ENCODE measurements at places on chromosomes 3 and 15.
A peak's percentile ranks its signal among the peaks of the same experiment; 100 is the strongest.

DNA sequence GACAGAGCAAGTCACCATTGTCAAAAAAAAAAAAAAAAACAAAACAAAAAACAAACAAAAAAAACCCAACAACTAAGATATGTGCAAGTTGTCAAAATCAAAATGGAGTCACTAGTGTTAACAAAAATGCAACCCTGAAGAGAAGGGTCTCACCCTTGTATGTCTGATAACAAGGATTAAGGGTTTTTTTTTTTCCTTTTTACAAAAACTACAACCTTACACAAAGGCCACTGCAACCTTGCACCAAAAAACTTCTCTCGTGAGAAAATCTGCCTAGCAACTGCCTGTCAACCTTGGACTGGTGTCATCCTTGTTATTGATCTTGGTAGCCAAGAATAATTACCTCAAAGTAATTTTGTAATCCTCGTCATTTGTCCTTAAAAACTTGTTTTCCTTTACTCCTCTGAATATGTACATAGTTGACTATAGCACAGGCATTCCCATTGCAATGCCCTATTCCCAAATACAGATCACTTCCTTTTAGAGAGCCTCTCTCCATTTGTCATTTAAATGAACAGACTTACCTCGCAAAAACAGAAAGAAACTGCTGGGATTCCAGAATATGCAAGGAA is 24.0 kb downstream of the TFRC start:
- DNase-seq, result no peak

GRCh38 chr3:23800731-23801130 is 5.0 kb upstream of the UBE2E1 start:
- DNase-seq, result no peak

DNA sequence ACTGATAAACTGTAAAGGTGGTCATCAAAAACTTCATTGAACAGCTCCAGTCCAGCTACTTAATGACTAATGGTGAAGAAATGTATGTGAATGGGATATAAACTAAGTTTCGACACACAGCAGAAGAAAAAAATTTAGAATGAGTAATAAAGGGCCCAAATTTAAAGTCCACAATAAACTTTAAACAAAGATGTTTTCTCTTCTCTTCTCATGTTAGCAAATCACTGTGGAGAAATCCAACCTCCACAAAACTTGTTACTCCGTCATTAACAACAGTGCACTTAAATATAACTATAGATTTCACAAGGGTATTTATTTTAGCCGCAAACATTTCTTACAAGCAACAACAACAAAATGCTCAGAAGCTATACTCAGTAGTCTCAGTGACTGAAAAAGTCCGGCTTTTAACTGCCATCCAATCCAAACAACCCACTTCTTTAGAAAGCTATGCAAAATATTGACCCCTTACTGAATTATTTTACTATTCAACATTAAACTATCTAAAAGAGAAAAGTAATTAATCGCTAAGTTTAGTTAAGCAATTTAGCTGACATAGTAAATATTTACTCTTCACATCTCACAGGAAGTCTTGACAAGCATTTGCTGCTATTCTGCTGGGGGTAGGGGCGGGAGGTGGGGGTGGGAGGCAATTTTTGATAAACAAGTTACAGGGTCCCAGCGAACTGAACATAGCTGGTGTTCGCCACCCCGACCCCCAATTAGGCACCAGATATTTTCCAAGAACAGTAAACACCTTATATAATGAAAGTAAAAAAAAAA is 2.4 kb downstream of the IGF2BP2 start:
- no peak for DNase-seq

DNA sequence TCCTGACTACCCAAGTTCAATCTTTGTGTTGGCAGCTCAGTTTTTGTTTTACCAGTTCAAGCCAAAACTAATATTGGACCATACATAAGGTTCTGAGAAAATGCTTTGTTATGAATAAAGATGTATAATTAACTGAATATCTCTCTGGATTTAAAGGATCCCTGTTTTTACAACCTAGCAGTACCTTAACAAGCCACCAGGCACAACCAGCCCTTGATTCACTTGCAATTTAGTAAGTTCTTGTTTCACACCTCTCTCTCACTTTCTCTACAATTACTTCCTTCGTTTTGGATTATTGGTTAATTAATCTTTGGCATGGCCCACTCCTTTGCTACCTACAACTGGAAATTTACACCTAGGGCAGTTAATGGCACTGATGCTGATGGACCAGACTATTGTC is 531.9 kb downstream of the SQOR start:
- DNase-seq, result no peak

GRCh38 chr3:176328198-176328597 is 869.1 kb downstream of the TBL1XR1 start:
- no peak for DNase-seq

GRCh38 chr3:40057786-40058185 is 248.4 kb downstream of the MYRIP start:
- no peak for DNase-seq

DNA sequence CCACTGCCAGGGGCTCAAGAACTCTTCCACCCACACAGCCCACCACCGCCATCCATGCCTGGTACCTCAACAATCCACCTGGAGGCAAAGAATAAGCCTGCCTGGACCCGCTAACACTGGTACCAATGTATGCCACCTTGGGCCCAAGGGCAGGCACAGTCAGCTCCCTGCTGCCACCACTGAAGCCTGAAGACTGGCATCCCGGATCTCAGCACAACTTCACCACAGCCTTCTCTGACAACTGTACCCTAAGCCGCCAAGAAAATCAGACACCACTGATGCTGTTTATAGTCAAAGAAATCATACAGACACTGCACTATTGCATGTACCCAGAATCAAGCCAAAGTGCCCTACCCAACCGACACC is 56.3 kb downstream of the IGSF11 start:
- DNase-seq, result no peak

GRCh38 chr3:39344746-39345344 is 15.3 kb downstream of the CCR8 start:
- DNase-seq, result no peak

DNA sequence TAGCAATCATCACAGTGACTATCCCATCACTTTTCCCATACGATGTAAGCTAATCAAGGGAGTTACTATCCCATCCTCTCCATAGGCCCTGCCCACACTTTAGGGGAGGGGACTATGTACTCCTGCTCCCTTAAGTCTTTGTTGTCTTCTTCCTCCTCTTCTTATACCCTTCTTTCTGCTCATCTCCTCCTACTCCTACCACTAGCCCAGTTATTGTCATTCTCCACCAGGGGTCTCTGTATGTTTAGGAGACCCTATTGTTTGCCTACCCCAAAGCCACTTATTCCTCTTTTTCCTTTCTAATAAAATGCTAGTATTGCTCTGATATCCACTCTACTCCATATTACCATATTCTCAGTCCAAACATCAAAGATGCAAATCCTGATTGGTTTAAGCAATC is 27.8 kb downstream of the STAC start:
- DNase-seq, result no peak

DNA sequence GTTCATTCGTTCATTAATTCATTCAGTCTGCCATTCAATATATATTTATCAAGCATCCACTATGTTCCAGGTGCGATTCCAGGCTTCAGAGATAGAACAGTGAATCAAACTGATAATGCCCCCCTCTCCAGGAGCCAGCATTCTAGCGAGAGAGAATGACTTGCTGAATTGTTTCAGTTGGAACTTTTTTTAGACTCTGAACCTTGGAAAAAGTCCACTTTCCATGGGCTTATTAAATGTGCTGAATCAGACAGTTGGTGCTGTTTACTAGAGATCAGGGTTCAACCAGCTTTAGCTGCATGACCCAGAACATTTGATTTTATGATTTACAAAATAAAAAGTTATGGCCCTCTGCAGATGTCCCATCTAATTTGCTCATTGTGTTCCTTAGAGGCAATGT is 213.2 kb downstream of the THSD4 start:
- no peak for DNase-seq

GRCh38 chr3:53375019-53375418 is 27.7 kb upstream of the DCP1A start:
- peak; percentile 57 for DNase-seq

DNA sequence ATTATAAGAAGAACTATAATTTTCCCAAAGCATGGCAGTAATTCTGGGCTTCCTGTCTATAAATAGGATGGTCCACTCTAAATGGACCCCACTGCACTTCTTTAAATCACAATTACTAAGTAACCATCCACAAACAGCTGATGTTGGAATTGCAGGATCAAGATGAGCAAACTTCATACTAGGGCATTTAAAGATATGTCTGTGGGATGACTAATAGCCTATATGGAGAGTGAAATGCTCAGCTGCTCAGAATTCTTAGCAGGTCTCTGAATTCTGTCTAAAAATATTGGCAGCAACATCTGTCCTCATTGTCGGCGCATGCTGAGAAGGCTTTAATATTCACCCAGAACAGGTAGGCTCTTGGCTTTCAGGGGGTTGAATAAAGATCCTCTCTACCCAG is 140.4 kb downstream of the SATB1 start:
- no peak for DNase-seq

DNA sequence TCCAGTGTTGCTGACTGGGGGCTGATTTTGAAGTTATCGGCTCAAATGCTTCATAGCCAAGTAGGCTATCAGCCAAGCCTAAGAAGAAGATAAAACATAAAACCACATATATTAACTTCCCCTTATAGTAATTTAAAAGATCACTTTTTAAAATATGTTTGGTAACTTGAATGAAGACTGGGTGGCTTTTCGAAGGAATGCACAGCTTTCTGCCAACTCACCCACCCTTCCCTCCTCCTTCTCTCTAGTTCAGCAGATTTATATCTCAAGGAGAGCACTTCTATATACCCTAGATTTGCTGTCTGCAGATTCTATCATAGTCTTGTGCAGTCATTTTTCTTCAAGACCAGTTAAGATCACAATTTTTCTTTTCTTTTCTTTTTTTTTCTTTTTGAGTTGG is 189.4 kb upstream of the CHRM5 start:
- no peak for DNase-seq

DNA sequence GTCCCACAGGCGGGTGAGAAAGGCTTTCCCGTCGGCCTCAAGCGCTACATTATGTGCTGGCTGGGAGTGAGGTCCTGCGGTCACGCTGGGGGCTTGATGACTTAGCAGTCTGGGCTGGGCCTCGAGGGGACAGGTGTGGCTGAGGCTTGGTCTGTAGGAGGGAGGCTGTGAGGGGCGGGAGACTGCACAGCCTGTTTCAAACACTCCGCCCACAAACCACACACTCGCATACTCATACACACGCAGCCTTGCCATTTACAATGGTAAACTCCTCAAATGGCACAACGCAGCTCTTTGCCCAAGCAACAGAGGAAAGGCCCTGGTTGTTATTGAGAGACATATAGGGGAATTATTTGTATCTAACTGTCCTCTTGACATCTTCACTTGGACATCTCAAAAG is 32.4 kb upstream of the RASGRF1 start:
- DNase-seq, result no peak

GRCh38 chr15:88257311-88258092 is 963 bp upstream of the NTRK3 start:
- DNase-seq, result peak; percentile 47

DNA sequence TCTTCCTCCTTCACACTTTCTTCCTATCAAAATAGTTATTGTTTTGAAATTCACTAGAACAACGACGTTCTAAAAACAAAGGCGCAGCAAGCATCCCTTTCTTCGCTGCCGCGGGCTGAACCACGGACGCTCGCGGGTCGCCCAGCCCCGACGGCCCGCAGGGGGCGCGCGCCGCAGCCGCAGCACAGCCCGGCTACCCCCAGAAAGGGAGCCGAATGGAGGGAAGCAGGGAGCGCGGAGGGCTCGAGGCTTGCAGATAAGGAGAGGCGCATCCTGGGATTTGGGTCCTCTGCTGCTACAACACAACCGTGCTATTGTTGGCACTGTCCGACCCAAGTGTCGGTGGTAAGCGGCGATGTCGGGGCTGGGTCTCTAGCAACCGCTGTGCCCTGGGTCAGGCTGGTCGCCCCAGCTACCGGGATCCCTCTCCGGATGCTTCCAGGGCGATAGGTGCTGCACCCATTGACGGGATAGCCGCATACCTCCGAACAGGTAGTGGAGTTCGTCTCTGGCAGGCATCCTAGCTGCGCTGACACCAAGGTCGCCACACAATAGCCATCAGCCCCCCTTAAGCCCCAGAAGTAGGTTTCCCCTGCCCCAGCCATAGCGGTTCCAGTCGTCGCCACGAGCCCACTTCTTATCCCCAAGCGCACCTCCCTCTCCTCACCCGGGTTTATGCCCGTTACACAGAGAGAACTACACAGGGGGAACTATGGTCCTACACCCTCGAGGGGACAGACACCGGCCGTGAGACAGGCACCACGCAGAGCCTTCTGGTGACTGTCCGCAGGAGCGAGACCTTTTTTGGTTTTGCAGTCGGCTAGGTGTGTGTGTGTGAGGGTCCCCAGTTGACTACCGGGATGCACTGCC is 6.0 kb downstream of the ONECUT1 start:
- peak; percentile 69 for DNase-seq

DNA sequence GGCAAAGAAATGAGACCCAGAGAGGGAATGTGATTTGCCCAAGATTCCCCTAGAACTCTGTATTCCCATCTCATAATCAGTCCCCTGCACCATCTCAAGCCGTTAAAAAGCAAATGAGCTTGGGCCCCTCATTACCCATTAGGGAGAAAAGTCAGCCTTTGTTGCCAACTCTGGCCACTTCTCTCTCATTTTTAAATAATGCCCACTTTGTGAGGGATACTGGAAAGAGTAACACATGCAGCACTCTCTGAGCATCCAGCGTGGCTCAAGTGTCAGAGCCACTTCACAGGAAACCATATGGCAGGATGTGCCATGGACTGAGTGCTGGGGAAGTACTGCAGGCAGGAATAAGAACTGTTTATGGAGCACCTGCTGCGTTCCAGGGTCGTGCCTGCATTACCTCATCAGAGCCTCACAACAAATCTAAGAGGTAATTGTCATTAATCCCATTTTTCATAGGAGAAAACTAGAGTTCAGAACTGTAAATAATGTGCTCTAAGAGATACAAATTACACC is 49.8 kb upstream of the SLC6A1 start:
- DNase-seq, result no peak

GRCh38 chr3:188153437-188154013 is 432 bp upstream of the LPP start:
- DNase-seq, result no peak

GRCh38 chr15:21267671-21268395 is 172.5 kb downstream of the POTEB3 start:
- no peak for DNase-seq

DNA sequence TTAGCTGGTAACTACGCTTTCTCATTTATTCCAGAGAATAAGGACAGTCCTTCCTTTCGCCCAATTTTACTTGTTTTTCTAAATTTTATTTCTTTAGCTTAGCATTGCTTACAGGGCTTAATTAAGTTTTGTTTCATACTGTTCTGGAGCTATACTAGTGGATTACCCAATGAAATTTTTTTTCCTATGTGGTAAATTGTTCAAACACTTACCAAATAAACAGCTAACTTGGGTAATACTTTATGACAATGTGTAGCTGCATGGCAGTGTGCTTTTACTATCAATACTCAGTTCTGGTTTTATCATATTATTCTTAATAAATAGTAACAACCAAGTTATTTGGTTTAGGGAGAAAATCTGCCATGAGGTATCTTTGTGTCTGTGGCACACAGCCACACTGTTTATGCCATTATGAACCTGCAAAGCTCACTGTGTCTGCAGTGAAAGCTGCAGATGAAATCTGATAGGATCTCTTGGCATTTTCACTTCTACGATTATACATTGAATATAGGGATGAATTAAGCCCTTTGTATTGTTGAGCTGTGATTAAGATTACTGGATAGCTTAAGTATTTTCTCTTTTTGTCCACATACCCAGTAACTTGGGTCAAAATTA is 37.2 kb downstream of the UBE2E2 start:
- DNase-seq, result no peak

- DNase-seq, result no peak
Measured at GRCh38 chr3:188396251-188396650, 242.3 kb downstream of the LPP start.
